ENCODE measurements at places on chromosomes 2 and 18. TPM values are rescaled to one million over a fixed set of nuclear protein-coding genes. Genes with fewer than 3 reads are reported as not detected.

DNA sequence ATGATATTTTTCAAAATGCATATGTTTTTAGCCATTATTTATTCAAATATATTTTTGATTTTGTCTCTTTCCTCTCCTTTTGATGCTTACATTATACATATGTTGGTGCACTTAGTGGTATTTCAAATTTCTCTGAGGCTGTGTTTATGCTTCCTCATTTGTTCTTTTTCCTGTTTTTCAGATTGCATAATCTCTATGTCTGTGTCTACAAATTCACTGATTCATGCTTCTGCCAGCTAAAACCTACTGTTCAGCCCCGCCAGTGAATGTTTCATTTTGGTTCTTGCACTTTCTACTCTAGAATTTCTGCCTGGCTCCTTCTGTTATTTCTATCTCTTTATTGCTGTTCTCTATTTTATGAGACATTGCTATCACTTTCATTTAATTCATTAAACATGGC lies 951.7 kb upstream of the CNTNAP5 start:
- H3K27me3 ChIP-seq = no peaks in the 10 kb centered on the region
- H3K36me3 ChIP-seq = no peaks in the 10 kb centered on the region
- no peaks in the 10 kb centered on the region for H3K4me1 ChIP-seq
- no peak overlapping the region for H3K4me3 ChIP-seq
- H3K27ac ChIP-seq = no peak overlapping the region

DNA sequence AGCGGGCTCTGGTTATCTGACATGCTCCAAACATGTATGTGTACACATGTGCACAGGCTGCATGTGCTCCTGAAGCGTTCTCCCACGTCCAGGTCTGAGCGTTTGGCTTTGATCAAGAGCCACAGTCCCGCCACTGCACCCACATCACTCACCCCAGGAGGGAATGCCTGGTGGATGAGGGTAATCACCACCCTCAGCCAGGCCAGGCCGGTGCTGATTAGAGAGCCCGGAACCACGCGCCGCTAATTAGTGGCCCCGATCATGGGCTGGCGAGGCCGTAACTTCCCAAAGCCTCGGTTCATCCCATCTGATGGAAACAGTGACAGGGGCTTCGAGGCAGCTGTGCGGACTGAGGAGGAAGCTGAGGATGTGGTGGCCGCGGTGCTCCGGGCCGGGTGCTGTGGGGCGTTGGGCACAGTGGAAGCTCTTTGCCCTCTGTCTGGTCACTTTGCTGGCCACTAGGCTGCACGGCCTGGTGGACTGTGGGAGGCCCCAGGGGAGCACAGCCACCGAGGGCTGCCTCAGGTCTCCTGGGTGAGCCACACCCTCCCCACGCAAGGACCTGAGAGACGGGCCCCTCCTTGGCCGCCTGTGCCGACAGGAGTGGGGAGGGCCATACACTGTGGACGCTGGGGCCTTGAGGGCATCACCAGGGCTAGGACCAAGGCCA lies 219.4 kb downstream of the TWIST2 start:
- no peaks in the 10 kb centered on the region for H3K27me3 ChIP-seq
- H3K4me3 ChIP-seq = no peak overlapping the region
- no peak for DNase-seq
- H3K36me3 ChIP-seq = peaks cover 12% of the 10 kb centered on the region

- peak; percentile 9 for DNase-seq
- peaks cover 3% of the 10 kb centered on the region for H3K4me1 ChIP-seq
- H3K27ac ChIP-seq = no peak overlapping the region
- H3K27me3 ChIP-seq = no peaks in the 10 kb centered on the region
- H3K36me3 ChIP-seq = peaks cover 67% of the 10 kb centered on the region
Measured at GRCh38 chr2:239177908-239178307, 222.9 kb downstream of the HDAC4 start.

DNA sequence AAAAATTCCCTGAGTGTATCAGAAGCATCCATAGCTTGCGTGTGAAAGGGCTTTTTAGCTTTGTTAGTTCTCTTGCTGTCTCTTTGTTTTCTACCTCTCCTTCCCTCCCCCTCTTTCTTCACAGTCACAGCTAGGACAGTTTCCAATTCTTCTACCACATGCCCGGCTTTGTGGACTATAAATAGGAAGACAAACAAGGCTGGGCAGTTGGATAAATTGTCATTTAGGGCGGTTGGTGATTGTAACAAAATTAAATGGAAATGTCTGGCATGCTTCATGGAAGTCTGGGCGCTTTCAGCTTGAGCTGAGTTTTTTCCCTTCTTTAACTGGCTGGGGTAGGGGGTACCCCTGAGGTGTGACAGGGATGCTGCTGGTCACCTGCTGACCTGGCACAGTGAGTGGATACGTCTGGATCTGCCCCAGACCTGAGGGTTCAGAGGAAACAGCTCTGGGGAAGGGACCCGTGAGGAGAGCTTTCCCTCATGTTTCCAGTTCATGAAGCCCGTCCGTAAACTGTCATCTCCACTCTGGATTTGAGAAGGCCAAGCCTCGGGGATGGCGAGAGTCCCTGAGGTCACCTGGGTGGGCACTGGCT lies 29.0 kb upstream of the GIGYF2 start:
- H3K27ac ChIP-seq = no peak overlapping the region
- no peaks in the 10 kb centered on the region for H3K36me3 ChIP-seq
- no peak for DNase-seq

GRCh38 chr2:172539767-172540166 lies 16.1 kb upstream of the PDK1 start:
- peaks cover 55% of the 10 kb centered on the region for H3K36me3 ChIP-seq
- H3K4me1 ChIP-seq = peaks cover 3% of the 10 kb centered on the region
- no peak for DNase-seq
- H3K27me3 ChIP-seq = no peaks in the 10 kb centered on the region
- no peak overlapping the region for H3K4me3 ChIP-seq

DNA sequence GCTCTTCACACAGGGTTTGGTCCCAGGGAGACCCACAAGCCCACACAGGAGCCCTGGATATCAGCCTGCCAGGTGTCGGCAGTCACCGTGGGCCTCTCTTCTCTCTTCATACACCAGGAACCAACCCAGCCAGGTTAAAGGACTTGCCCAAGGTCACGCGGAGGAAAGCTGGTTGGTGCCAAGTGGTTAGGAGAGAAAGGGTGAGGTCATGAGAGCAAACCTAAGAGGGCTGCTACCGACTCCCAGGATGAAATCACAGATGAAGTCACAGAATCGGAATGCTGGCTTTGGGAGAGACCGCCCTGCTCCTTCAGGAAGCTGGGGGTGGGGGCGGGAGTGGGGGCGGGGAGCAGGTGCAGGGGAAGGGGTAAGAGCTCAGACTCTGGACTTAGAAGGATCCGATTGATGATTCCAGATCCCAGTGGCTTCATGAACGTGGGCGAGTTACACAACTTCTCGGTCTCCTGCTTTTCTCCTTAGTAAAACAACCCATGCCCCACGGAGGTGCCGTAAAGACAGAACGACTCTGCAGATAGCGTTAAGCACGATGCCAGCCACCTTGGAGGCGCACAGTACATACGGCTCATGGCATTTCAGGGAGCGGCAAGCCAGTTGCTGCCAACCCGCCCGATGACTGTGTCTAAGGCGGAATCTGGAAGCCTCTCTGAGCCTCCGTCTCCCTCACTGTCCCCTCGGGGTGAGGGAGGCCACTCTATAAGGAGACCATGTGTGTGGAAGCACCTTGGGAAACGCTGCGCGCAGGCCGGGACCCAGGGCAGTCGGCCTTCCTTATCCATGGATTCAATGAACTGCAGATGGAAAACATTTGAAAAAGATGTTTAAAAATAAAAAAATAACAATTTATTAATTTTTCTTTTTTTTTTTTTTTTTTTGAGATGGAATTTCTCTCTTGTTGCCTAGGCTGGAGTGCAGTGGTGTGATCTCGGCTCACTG lies 23.0 kb upstream of the TAF1B start:
- no peak overlapping the region for H3K27ac ChIP-seq
- H3K27me3 ChIP-seq = peaks cover 5% of the 10 kb centered on the region
- DNase-seq = no peak
- no peak overlapping the region for H3K4me3 ChIP-seq

Gene CETN1
- not detected for total RNA-seq

Gene UGT1A7
- not detected for total RNA-seq

DNA sequence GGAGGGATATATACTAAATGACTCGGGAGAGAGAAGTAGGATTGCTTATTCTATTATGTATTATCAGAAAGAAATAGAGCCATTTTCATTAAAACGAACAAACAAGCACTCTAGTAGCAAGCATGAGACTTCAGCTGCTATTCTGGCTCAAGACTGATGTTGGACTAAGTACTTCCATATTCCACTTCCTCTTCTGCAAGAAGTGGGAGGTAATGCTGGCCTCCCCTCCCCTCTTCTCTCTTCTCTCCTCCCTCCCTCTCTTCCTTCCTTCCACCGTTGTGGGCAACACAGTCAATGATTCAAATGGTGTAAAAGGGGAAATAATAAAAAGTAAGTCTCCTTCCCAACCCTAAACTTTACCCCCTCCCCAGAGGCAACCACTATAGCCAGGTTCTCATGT lies 62.6 kb downstream of the EMX1 start:
- DNase-seq = no peak
- no peak overlapping the region for H3K27ac ChIP-seq
- H3K27me3 ChIP-seq = no peaks in the 10 kb centered on the region
- H3K4me3 ChIP-seq = no peak overlapping the region
- H3K4me1 ChIP-seq = peaks cover 2% of the 10 kb centered on the region
- H3K36me3 ChIP-seq = no peaks in the 10 kb centered on the region

- H3K27ac ChIP-seq = no peak overlapping the region
- H3K27me3 ChIP-seq = peaks cover 3% of the 10 kb centered on the region
- H3K4me1 ChIP-seq = peaks cover 9% of the 10 kb centered on the region
Measured at GRCh38 chr2:231181860-231182512, 16.4 kb upstream of the ARMC9 start.

Gene EFHD1
- 7.6 TPM for total RNA-seq

DNA sequence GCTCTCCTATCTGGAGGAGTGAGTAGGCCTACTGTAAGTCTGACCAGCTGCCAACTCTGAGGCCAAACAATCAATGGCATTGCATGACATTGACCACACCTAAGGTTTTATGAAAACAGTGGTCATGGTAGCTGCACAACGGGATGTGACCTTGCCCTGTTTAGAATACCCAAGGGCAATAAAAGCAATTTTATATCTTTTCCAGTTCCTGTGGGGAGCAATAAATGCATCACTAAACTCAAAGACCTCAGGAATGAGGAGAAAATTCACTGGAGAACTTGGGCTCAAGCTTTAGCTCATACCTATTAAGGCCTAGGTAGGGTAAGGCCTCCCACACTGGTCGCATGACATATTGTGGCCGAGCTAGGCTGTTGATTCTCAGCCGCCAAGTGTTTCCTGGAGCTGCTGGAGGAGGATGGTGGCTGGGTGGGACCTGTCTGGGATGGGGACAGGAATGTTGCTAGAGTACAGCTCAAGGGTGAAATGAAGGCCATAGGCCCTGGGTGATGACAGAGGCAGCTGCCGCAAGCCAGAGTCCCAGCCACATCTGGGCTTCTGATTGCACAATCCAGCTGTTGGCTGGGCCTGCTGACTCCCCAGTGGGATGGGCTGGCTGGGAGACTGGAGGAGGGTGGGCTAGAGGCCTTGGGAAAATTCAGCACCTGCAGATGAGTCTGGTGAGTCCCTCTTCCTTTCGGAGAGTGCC lies 313.7 kb downstream of the CYP26B1 start:
- peaks cover 14% of the 10 kb centered on the region for H3K27me3 ChIP-seq
- DNase-seq = no peak
- no peaks in the 10 kb centered on the region for H3K36me3 ChIP-seq
- H3K27ac ChIP-seq = no peak overlapping the region

Gene RFX8
- total RNA-seq = 2.0 TPM
